ENCODE measurements at places on chromosomes 4 and X.

DNA sequence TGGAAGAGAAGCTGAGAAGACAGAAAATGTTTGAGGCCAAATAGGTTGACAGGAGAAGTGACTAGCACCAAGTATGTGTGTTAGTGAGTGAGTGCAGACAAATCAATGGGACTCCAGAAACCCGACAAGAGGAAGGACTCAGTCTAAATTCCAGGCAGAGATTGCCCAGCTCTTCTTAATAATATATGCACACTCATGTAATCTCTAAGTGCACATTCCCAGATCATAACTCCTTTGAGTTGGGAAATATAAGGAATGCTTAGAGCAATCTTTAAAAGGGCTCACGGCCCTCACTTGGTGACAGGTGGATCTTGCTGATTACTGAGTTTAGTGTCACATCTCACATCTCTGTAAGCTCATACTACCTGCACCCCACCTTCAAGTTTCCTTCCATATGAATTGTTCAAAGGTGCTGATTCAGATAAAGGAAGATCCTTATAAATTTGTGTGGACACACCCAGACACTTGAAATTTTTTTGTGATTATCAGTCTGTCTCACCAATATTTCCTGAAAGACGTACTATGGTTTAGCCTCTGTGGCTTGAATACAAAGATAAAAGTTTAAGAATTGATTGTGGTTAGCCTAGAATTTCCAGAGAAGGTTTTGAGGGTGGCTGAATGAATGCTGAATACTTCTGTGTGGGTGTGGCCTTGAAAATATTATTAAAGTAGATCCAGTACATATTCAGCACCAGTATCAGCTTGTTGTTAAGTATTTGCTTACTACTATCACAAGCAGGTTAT lies 205.1 kb upstream of the UGT8 start:
- no peak for DNase-seq

DNA sequence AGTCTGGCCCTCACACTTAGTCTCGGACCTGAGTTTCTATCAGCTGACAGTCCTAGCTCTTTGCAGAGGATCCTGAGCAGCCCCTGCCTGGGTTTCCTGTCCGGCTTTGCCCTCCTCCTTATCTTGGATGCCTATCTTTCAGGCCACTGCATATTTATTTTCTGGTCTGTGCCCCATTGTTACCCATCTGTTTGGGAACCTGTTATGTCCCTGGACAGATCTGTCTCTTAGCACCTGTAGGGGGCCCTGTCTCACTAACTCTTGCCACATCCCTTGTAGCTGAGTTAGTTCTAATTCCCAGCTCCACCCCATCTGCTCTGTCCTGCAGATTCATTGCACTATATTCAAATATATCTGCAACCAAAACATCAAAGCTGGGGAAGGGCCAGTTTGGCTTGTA lies 514.9 kb upstream of the LCORL start:
- no peak for DNase-seq

DNA sequence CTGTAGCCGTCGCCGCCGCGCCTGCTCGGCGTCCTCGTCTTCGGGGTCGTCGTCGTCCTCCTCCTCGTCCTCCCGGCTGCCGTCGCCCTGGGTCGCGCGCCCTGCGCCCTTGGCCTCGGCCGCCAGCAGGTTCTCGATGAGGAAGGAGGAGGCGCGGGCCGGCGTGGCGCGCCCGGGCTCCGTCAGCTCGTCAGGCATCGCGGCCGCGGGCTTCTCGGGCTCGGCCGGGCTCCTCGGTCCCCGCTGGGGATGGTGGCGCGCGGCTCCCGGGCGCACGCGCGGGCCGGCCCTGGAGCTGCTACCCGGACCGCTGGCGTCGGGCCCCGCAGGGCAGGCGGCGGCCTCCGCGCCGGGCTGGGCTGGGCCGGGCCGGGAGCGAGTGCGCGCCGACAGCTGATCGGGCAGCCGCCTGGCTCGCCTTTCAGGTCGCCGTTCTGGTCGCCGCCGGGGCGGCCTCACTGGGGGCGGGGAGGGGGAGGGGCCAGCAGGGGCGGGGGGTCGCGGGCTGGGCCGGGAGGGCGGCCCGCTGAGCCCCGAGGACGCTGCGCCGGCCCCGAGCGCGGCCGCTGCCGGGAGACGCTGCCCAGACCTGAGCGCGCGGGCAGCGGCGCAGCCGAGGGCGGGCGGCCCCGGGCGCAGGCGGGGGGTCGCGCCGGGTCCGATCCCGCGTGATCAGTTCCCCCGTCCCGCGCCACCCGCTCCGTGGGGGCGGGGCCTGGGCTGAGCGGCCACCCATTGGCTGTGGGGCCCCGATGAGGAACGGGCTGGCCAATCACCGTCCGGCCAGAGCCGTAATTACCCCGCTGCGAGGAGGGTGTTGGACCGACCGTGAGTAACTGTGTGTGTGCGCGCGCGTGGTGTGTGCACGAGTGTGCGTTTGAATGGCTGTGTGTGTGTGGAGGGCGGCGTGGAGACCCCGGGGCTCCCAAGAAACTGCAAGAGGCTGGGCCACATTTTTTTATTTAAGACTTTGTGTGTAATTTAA lies at the start of gene HMX1:
Gene HMX1, minus strand, starts transcription at position 423 of the 985 bp plus-strand sequence. Its CDS starts 225 bp downstream, at position 198.
- no peak for DNase-seq

DNA sequence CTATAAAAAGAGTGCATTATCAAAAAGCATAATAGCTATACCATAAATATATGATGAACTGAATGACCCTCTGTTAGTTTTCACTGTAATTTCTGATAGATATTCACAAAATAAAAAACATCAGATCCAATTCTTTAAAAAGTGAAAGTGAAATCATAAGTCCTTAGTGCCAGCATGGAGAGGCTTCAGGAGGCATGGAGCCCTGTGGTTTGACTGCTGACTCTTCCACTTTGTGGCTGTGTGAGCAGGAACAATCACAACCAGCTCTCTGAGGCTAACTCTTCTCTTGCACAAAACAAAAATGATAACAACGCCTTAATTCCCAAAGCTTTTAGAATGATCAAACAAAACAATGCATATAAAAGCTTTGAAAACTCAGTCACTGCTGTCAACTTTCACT lies 1143.9 kb downstream of the PDHA2 start:
- DNase-seq = no peak

GRCh38 chr4:170011921-170012628 lies 14.1 kb downstream of the MFAP3L start:
- DNase-seq = no peak

DNA sequence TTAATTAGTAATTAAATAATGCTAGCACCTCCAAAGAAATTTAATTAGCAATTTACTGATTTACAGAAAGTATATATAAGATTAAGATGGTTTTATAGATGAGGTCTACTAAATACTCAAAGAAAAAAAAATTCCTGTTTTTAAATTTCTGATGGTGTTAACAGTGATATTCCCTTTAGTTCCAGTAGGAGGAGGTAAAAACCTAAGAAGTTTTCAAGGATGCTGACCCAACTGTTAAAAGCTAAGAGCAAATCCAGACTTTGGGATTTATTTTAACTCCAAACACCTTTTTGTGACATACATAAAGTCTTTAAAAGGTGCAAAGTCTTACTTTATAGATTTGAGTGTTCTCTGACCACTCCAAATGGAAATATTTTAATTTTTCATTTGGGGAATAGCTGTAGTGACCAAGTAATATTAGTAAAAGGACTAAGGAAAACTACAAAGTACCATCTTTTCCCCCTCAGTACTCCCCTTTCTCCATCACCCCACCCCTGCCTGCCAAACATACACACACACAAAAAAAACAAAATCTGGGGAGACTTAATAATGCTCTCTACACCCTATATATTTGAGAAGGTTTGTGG lies 34.2 kb upstream of the CSN1S1 start:
- peak; percentile 1 for DNase-seq

DNA sequence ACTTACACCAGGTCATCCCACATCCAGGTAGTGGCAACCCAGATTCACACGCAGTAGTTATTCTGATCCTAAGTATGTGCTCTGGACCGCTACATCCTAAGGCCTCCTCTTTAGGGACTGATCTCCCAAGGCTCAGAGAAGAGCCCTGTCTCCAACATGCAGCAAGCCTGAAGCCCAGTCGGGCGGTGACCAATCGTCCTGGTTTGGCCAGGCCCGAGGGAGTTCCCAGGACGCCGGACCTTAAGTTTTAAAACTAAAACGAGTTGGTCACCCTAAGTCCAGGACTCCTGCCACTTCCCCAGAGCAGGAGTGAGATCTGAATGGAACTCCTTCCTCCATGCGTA lies 385 bp downstream of the LYAR start:
- DNase-seq = no peak

GRCh38 chr4:182955411-182955810 lies 38.2 kb upstream of the DCTD start:
- no peak for DNase-seq

DNA sequence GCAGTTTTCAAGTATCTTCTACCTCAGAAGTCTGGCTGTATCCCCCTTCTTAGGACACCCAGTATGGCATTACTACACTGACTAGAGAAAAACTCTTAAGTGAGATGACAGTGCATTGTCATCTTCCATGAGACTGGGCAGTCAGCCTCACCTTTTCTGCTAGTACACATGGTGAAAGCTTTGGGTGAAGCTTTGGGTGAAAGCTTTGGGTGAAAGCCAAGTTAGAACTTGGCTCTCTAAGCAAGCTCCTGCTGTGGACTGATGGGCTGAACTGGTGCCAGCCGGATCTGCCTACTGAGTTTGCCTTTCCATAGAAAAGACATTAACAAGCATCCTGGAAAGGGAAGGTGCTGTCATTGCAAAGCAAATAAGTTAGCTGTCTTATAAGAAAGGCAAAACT lies 8.8 kb downstream of the EPHA5 start:
- peak; percentile 68 for DNase-seq

DNA sequence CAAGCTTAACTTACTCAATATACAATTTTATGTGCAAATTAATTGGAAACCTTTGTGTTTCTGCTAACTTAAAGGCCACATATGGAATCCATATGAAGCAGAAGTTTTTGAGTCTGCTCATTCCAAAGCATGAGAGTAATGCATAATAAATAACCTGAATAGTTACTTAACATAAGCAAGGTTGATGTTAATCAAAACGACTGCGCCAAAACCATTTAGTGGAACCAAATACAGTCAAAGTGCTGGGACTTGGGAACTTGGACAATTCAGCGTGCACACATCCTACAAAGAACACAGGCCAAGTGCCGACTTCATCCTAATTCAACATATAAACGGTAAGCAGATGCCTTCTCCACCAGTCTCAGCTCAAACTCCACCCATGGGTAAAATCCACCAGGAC lies 17.0 kb downstream of the TSPAN5 start:
- no peak for DNase-seq

GRCh38 chr4:104501290-104501689 lies 6.6 kb upstream of the CXXC4 start:
- DNase-seq = peak; percentile 40

DNA sequence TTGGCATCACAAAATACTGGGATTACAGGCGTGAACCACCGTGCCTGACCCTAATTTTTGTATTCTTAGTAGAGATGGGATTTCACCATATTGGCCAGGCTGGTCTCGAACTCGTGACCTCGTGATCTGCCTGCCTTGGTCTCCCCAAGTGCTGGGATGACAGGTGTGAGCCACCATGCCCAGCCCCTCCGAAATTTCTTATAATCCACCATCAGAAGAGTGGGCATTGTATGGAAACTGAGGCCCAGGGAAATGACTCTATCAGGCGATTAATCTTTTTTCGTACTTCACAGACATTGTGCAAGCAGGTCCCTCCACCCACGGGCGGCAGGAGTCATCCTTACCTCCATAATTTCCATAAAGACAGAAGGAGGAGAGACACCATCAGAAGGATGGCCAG lies 16.0 kb downstream of the CRLF2 start:
- DNase-seq = no peak

GRCh38 chrX:40931921-40932320 lies 153.3 kb upstream of the USP9X start:
- no peak for DNase-seq

- DNase-seq = no peak
These were observed 131.3 kb downstream of the PJA1 start for GRCh38 chrX:69033936-69034335.

DNA sequence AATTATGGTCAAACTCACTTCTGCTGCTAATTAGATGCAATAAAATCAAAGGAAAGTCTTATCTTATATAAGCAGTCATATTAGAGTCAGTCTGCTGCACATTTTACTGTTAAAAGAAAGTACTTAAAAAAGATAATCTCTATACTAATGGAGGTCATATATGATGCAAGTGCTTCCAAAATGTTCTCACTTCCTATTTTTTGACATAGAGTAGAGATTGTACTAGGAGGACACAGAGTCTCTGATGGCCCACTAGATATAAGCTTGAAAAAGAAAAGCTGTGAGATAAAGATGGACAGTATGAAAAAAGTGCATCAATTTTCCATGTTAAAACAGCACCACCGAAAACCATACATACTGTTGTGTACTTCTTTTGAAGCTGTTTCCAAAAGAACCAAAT lies 196.9 kb downstream of the KLHL13 start:
- DNase-seq = no peak

DNA sequence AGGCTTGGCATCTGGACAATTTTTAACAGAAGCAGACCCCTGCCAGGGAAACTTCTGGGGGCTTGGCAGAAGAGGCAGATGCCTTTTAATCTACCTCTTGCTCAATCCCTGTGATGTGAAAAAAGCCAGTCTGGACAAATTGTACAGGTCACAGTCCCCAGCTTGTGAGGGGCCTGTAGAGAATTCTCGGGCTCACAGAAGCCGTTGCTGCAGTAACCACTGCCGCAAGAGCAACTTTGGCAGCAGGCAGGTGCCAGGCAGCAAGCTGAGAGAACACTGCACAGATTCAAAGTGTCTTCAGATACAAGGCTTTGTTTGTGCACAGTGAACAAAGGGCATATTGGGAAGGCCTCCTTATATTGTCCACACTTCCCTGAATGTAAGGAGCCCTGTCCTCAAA lies 11.7 kb downstream of the GPKOW start:
- no peak for DNase-seq

GRCh38 chr4:30073011-30073710 lies 647.0 kb upstream of the PCDH7 start:
- DNase-seq = no peak

- DNase-seq = no peak
These were observed 68.9 kb downstream of the MAOB start for GRCh38 chrX:43813319-43813718.

DNA sequence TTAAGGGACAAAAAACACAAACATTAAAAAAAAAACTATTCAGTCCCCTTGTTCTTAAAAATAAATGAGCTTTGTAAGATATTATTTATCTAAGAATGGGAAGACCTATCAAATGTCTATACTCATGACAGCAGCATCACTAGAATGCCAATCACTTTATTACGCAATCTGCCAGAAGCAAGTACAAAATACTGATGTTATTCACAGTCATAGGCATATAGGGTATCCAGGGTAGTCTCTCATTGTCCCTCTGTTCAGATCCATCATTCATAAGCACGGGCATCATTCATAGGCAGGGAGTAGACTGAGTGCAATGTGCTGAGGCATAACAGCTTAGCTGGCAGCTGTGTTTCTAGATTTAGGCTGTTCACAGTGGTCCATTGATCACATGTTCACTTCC lies 109.1 kb downstream of the EPHA5 start:
- no peak for DNase-seq

DNA sequence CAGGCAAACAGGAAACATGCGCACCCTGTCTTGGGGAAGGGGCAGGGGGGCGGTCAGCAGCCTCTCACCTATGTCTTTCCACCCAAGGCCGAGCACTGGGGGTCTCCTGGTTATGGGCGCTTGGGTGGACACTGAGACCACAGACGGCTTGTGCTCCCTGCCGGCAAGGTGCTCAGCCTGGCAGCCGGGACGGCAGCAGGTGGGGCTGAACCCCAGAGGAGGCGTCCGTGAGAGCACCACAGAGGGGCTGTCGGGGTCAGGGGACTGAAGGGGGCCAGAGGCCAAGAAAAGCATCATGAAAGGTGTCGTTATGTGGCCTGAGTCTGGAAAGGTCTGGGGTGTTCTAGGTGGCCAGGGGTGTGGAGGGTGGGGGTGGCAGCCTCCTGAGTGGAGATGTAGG lies 19.6 kb downstream of the DOK7 start:
- no peak for DNase-seq

GRCh38 chr4:128844931-128845330 lies 35.4 kb downstream of the JADE1 start:
- no peak for DNase-seq

Data from NCI-H2081 (cell line).